Right ventricle myocardium superior (tissue), 1 donor: ENCODE measurements at places on chromosomes 16 and 17.

GRCh38 chr16:12186774-12187335, 210.3 kb downstream of the SNX29 start:
- no peak for DNase-seq

- DNase-seq: no peak
Measured at GRCh38 chr16:83404261-83404660, 403.5 kb upstream of the HSBP1 start.

GRCh38 chr16:90002759-90003158, 16.5 kb downstream of the DBNDD1 start:
- DNase-seq: no peak

GRCh38 chr17:81841866-81842265, 7.0 kb upstream of the PPP1R27 start:
- no peak for DNase-seq

- peak; percentile 93 for DNase-seq
Measured at GRCh38 chr17:42519546-42520491, 16.2 kb upstream of the NAGLU start.

- DNase-seq: no peak
Measured at GRCh38 chr16:71659471-71659870, 33.5 kb downstream of the MARVELD3 start.

DNA sequence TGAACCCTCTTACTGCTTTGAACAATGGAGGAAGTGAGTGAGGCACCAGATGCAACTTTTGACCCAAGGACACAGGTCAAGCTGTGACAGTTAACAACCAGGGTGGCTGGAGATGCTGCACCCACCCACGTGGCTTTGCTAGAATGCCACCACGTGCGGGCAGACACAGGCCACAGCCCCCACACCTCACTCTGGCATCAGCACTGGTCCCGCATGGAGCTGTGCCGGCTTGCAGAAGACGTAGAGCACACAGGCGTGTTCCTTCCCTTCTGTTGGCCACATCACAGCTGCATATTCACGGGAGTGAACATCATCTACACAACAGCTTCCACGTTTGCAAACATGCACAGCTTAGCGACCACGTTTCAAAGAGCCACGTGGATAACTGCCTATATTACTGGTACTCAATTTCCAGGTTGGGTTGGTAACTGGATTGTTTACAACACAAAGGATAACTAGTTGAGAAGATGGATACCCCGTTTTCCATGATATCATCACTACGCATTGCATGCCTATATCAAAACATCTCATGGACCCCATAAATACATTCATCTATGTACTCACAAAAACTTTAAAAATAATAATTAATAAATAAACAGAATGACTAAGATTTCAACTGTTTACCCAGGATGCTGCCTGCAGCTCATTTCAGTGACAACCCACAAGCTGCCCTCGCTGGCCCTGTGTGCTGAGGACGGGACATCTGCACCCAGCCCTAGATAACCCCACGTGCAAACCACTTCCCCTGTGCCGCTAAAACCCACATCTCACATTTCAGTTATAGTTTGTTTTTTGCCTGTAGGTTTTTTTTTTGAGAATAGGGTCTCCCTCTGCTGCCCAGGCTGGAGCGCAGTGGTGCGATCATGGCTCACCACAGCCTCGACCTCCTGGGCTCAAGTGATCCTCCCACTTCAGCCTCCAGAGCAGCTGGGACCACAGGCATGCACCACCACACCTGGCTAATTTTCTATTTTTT, 132.0 kb downstream of the ANKRD11 start:
- no peak for DNase-seq

- no peak for DNase-seq
Measured at GRCh38 chr17:42271006-42271778, 5.0 kb downstream of the STAT5B start.

DNA sequence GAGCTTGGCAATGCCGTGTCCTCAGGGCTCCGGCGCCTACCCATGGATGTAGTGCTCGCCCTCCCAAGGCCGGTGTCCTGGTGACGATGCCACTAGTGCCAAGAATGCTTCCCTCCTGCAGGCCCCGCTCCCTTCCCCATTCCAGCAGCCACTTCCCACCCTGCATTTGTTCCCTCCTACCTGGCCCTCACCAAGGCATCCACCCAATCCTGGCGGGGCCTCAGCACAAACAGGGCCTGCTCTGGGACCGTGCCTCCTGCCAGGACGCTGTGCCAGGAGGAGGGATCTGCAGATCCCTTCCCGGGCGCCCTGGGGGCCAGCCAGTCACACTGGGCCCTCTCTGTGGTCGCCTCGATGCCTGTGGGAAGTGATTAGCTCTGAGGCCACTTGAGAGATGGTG, 25.1 kb downstream of the ABR start:
- peak; percentile 70 for DNase-seq

DNA sequence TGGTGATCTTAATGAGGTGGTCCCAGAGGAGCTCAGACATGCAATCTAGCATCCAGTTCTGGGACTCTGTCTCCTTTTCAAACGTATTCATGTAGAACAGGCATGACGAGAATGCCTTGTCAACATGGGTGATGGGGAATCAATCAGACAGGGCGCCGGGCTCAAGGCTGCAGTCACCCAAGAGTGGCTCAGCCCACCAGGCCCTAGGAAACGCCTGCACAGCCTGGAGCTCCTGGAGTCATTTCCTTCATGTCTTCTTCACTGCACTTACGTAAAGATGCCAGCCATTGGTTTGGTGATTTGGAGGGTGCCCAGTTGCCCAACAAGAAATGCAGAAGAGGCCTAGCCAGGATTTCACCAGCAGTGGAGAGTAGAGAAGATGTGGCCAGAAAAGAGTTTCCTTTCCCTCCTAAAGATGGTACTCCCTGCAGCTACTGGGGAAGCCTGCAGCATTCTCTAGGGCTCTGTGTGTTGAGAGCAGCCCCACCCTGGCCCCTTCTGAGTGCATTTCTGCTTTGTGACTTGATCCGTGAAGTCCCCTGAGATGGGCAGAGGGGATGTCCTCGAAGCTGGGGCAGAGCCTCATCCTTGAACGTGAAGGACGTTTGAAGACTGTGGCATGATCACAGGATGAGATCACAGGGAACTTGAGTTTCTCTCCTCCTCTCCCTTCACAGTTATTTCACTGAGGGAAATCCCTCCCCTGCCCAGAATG, 24.0 kb upstream of the STH start:
- DNase-seq: no peak

DNA sequence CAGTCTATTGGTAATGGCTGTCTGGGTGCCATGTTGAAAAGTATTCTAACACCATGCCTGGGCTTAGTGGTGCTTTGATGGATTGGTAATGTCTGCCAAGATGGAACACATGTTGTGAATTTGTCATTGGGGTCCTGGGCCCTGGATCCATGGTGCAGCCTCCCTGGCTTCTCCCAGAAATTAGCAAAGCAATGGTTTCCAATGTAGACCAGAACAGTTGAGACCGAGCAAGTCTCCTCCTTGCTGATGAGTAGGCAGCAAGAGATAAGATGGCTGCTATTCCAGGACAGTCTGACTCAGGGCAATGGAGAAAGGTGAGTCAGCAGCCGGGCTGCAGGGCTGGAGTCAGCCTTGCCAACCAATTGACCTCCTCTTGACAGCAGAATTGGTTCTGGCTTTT, 30.8 kb downstream of the GPR139 start:
- DNase-seq: no peak

DNA sequence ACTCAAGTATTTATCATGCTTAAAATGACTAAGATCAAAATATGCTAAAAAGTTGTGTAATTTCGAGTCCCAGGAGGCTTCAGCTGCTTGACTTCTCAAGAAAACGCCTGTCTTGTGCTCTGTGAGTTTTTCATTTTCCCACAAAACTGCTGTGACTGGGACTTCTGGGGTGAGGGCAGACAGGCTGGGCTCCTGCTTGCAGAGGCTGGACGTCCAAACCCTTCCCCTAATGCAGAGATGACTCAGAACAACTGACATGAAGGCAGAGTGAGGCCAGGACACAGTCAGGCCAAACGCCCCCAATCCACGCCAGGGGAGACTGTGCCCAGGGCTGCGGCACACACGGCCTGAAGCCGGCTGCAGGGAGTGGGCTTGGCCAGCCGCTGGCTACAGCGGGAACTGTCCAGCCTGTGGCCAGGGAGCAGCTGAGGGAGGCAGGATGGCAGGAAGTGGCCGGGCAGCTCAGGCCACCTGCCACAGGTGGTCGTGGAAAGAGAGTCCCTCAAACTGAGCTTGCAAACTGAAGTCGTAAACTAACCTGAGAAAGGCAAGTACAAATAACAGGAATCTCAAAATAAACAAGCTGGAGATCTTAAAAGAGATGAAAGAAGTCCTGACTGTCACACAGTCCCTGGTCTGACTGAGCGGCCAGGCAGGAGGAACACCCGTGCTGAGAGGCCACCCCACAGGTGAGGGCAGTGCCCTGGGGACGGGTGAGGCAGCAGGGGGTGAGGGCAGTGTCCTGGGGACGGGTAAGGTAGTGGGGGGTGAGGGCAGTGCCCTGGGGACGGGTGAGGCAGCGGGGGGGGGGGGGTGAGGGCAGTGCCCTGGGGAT, 21.3 kb upstream of the HEXD start:
- no peak for DNase-seq

DNA sequence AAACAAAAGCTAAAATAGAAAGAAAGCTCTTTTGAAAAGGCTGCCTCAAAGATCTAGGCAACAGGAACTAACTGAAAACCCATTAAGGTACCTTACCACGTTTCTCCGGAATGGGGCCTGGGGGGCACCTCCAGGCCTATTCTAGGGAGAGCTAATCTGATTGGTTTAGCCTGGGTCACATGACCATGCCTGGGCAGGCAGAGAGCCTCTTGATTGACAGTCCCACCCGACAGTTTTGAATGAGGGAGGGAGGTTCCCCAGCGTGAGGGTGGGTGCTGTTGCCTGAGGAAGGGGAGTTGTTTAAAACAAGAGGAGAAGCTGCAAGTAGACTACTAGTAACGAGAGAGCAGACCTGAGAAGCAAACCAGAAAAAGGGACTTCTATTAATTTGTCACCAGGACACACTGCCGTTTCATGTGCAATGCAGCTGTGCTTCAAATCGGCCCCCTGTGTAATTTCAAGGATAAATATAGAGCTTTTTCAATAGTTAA, 143.4 kb upstream of the HS3ST2 start:
- DNase-seq: no peak

- DNase-seq: no peak
Measured at GRCh38 chr16:23964136-23964535, 128.4 kb downstream of the PRKCB start.

GRCh38 chr16:54822492-54822891, 108.2 kb upstream of the IRX5 start:
- DNase-seq: no peak

- DNase-seq: peak; percentile 87
Measured at GRCh38 chr16:29784901-29785500, 5.5 kb upstream of the KIF22 start.

- DNase-seq: no peak
Measured at GRCh38 chr16:69294051-69294450, 17.1 kb upstream of the VPS4A start.

DNA sequence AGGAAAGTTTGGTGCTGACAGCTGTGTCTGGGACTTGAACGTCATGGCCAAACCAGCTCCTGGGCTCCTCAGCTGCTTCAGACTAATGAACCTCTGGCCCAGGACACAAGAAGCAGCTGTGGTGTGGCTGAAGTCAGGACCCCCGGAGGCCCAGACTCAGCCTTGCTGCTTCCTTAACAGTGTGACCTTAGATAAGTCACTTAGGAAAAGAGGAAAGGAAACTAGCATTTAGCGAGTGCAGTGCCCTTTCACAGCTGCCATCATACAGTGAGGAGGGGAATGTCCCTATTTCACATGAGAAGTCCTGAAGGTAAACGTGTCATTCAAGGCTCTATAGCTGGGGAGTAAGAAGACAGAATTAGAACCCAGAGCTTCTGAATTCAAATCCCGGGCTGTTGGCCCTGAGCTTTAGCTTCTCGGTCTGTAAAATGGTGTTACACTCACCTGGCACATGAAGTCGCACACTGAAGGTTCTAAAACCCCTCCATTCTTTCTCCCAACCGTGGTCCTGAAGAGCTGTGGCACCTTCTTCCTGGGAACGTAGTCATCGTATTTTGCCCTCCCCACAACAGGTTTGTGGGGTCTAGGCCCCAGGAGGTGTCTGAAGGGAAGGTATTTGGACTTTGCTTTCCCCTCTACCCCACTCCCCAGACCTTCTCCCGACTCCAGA, 910 bp upstream of the RAMP2 start:
- no peak for DNase-seq

DNA sequence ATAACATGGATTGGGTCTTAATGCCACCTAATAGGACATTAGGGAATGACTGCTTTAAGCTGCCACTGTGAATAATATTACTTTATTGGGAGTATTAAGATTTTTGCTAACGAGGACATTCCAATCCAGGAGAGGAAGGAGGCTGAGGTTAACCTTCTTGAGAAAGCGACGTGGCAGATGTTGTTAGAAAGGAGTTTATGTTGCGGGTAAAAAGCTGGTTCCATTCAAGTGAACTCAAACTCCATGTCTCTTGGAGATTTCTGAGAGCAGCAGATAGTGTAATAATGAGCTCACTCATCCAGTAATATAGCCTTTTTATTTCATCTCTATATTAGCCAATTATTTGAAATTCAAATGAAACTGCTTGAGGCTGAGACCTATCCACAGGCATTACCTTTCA, 75.5 kb downstream of the KNOP1 start:
- no peak for DNase-seq

GRCh38 chr16:2856061-2856670, 1.8 kb downstream of the PRSS22 start:
- no peak for DNase-seq

DNA sequence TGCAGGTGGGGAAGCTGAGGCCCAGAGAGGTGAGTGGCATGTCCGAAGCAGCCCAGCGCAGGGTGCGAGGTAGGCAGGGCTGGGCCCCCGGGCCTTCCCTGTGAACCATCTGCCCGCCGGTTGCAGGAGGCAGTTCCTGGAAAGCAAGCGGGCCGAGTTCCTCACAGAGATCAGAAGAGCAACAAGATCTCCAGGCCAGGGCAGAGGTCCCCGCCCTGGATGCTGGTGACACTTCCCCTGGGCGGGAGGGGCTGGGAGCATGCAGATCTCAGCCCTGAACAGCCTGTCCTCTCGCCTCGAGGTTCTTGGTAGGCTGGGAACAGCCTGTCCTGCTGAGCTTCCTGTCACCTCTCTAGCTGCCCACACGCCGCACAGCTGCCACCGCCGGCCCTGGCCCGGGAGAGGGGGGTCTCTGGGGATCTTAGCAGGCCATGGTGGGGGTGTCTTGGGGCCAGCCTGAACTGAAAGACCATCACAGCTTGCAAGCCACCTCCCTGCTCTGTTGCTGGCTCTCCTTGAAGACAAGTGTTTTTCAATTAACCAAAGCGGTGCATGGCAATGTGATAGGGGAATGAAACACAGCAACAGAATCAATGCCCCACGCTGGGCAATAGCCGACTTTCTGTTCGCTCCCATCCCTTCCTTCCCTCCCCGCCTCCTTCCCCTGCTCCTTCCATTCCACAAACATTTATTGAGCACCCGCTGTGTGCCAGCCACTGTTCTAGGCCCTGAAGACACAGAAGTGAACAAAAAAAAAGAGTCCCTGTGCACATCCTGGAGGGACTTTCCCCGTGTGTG, 31.7 kb downstream of the SOCS1 start:
- DNase-seq: peak; percentile 90
